ENCODE measurements at places on chromosomes 7 and 10.

DNA sequence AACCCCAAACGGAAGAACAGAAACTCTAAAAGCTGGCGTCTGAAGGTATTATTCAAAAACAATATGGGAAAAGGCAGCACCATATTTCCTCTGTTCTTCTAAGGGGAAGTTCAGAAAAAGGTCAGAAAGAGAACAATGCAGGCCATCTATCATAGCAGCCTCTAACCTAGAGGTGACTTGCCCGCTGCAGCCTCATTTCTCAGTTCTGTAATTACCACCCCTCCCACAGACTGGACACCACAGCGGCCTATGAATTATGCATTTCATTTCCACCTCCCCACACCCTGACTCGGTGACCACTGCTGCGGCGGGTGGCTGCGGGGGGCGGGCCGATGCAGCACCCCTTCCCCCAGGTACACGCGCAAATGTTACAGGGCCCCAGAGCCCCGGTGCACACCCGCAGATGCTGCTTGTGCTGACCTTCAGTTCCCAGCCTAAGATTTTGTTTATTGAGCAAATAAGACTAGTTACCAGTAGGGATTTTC is 125.5 kb downstream of the CLEC2L start:
- DNase-seq, result peak; percentile 14

GRCh38 chr7:115805458-115805857 is 225.1 kb downstream of the TFEC start:
- DNase-seq, result peak; percentile 76

DNA sequence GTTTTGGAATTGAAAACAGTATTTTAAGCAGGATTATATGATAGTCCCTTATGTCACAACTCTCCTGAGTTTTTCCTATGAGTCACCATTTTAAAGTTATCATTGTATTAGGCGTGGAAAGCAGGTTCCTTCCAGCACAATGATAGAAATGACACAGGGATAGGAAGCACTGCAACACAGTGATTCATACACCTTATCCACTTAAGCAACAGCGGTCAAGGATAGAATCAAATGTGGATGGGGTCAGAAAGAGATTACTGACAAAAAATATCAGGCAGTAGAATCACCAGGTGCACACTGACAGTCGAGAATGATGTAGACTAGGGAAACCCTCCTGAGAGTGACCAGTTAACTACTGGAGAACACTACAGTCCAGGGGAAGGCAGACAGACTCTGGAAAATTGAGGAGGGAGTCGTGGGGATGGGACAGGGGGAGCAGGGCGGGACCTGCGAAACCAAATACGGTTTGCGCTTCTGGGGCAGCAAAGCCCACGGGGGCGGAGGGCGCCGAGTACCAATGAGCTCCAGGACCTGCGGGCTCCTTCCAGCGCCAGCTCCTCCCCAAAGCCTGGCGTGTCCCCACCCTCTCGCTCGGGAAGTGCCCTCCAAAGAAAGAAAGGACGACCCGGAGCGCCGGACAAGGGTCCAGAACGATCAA is 479 bp downstream of the PNPLA8 start:
- DNase-seq, result peak; percentile 78

DNA sequence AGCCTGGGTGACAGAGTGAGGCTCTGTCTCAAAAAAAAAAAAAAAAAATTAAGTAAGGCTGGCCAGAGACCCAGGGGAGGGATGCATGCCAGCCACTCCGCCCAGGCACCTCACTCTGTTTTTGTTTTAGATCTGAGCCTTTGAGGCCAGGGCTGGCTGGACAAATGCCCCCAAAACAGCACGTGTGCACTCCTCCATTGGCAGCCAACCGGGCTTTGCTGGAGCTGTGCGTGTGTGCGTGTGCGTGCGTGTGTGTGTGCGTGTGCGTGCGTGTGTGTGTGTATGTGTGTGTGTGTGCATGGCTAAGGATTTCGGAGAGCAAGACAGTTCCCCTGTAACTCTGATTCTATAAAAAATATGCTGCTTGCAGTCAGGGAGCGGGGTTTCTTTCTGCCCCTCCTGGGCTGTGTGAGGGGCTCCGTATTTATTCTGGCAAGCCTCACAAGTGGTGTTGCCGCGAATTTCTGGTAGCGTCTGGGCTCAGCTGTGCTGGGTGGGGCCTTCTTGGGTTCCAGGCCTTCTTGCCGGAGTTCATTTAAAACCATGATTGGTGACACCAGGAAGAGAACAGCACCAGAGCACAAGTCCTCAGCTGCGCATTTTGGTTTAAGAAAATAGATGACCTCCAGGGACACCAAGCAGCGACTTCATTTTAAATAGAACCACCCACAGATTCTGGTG is 28.1 kb upstream of the UNCX start:
- no peak for DNase-seq

- no peak for DNase-seq
Measured at GRCh38 chr10:129761981-129762956, 201.8 kb downstream of the EBF3 start.

DNA sequence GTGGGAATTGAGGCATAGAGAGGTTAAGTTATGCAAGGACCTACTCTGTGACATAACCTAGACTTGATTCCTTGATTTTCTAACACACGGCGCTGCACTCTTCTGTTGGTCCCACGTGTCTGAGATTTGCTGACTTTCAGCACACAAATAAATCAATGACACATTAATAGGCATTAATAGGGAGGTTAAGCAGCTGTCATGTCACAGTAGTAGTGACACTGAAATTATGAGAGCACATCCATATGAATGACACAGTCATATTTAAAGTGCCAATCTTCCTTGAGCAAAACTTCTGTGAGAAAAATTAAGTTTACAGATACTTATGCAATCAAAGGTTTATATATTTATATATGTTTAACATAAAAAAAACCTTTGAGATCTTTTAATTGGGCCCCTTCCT is 805.4 kb upstream of the SORCS1 start:
- DNase-seq, result no peak

DNA sequence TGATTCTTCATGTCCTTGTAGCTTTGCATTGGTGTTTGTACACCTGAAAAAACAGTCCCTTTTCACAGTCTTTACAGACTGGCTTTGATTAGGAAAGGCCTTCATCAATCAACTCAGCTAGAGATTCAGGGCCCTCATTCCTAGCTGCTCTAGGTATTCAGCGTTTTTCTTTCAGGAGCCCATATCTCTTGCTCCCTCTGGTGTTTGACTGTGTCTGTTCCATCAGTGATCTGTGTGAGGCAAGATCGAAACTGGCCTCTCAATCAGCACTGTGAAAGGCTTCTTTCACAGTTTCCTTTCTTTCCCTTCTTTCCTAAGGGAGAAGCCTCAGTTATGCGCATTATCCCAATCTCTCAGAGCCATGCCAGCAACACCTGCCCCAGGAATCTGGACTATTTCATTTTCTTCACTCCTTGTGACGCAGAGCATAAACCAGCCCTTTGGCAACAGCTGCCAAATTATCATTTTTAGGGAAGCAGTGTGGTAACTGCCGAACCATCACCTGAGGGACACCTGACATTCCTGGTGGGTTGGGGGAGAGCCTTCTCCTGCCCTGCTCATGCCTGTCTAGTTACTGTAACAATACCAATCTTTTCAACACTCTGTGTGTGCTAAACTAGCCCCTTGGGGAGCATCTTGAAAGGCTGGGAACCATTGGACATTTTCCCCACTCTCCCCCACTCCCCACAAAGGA is 75.7 kb upstream of the CCDC71L start:
- DNase-seq, result peak; percentile 28

DNA sequence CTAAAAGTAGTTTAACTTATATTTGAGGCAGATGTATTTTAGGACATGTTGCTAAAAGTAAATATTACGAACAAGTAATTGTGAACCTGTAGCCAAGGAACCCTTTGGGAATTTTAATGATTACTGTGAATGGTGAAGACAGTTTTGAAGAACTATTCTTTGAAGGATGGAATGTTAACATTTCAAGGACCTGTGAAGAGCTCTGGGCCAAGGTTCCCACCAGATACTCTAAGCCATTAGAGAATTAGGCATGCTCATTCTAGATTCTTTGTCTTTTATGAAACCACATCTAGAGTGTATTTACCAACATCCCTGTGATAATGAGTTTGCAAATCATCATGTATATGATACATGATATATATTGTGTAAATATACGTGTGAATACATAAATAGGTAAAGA is 99.8 kb downstream of the SEPTIN7 start:
- no peak for DNase-seq

DNA sequence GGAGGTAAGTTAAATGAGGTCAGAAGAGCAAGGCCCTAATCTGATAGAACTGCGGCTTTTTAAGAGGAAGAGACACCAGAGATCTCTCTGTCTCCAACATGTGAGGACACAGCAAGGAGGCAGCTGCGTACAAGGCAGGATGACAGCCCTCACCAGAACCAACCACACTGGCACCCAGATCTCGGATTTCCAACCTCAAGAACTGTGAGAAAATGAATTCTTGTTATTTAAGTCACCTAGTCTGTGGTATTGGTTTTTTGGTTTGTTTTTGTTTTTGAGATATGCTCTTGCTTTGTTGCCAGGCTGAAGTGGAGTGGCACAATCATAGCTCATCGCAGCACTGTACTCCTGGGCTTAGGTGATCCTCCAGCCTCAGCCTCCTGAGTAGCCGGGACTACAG is 127.2 kb downstream of the DLG5 start:
- no peak for DNase-seq

- DNase-seq, result no peak
Measured at GRCh38 chr7:105635197-105635596, 53.9 kb upstream of the EFCAB10 start.

DNA sequence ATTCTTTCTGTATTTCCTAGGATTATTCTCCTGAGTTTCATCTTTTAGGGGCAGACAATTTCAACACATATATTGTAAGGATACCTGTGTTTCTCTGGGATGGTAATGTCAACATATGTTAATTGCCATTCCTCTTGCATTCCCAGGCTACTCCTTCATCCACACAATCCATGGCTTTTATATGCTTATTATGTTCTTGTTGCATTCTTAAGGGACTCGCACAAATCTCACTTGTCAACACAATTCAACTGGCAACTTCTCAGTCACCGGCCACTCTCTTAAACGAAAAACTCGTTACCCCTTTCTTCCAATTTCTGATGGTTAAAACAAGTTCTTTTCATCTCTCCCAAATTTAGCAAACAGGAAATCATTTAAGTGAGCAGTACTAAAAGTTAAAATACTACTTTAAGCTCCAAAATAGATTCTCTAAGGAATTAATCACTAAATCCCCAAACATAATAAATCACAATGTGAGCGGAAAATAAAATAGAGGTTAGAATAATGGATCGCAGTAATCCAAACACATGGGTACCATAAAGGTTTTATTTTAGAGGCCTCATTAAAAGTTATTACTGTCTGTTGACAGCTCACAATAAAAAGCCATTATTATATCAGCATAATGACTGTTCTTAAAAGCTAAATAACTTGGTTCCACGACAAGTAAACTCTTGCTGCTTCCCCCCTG is 223.2 kb downstream of the ELMO1 start:
- DNase-seq, result peak; percentile 60

DNA sequence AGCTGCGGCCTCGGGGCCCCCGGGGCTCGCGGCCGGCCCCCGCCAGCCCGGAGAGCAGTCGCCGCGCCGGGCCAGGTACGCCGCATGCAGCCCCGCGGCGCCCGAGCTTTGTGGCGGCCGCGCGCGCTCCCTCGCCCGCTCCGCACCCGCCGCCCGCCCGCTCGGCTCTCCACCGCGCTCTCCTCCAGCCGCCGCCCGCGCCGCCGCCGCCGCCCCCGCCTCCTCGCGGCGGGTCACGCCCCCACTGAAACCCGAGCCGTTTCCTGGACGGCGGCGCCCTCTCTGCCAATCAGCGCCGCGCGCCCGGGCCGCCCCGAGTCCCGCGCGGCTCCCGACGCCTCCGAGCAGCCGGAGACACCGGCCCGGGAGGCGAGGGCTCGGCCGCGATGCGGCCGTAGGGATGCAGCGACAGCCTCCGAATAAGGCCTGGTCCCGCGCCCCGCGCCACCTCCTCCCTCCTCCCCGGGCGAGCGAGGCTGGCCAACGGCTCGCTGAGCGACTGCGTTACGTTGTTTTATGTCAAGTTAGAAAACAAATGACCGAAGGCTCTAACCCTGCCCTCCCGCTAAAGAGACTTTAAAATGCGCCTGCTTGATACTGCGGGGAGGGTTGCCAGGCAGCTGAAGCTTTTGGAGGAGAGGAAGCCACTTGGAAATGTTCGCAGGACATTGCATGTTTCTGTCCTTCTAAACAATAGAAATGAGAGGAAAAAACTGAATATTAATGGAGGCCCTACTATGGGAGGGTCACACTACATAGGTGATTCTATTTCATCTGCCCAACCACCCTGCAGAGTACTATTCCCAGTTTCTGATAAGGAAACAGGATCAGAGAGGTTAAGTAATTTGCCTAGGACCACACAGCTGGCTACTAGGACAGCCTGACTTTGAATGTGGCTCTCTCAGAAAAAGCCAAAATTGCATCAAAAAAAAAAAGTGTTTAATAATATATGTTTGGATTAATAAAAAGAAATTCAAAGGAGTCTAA is at the start of gene FGFR2:
Gene FGFR2, minus strand, starts transcription at position 182 of the 987 bp plus-strand sequence. CDS start 4,627 bp downstream, outside the sequence.
- DNase-seq, result peak; percentile 28

- no peak for DNase-seq
Measured at GRCh38 chr7:38413784-38414183, 140.3 kb upstream of the TARP start.

- DNase-seq, result no peak
Measured at GRCh38 chr7:103466814-103467213, 20.8 kb upstream of the SLC26A5 start.

DNA sequence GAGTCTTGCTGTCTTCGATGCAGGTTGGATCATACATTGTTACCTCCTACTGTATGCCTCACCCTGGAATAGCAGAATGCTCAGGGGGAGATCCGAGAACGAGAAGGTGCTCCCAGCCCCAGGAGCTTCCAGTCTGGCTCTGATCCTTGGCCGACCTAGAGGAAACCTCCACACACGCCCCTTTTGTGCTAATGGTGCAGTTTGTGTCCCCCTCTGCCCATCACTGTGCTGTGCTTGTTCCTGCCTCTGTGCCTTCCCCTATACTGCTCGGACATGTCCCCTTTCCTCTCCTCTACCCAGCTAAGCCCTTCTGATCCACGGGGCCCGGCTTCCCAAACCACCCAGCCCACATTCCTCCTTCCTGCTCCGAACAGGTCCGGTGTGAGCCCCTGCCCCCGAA is 32.5 kb downstream of the ZNF775 start:
- no peak for DNase-seq

DNA sequence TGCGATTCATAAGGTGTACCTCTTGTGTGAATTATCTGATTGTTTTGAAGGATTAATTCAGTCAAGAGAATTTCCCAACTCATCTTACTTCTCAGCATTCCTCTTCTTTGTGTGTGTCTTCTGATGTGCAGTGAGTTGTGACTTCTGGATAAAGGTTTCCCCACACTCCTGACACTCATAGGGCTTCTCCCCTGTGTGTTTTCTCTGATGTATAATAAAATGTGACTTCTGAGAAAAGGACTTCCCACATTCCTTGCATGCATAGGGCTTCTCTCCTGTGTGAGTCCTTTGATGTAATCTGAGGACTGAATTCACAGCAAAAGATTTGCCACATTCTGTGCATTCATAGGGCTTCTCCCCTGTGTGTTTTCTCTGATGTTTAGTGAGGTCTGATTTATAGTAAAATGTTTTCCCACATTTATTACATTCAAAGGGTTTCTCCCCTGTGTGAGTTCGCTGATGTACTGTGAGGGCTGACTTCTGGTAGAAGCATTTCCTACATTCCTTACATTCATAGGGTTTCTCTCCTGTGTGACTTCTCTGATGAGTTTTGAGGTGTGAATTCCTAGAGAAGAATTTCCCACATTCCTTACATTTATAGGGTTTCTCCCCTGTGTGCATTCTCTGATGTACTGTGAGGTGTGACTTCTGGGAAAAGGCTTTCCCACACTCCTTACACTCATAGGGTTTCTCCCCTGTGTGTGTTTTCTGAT is 24.2 kb downstream of the ZNF25 start:
- no peak for DNase-seq

- DNase-seq, result no peak
Measured at GRCh38 chr7:2954433-2954853, 89.2 kb downstream of the CARD11 start.
